ENCODE measurements at places on chromosomes 16 and 17. TPM values are rescaled to one million over a fixed set of nuclear protein-coding genes. Genes with fewer than 3 reads are reported as not detected.

- peak; percentile 80 for DNase-seq
- H3K27me3 ChIP-seq, result no peaks in the 10 kb centered on the region
- no peak overlapping the region for H3K27ac ChIP-seq
- peak overlapping the region; percentile 57 for H3K4me3 ChIP-seq
Observed at GRCh38 chr17:39231591-39232551, 6.1 kb upstream of the STAC2 start.

GRCh38 chr16:24900230-24900629 is 54.5 kb downstream of the SLC5A11 start:
- no peaks in the 10 kb centered on the region for H3K4me1 ChIP-seq
- H3K27ac ChIP-seq, result no peak overlapping the region
- no peak overlapping the region for H3K4me3 ChIP-seq

DNA sequence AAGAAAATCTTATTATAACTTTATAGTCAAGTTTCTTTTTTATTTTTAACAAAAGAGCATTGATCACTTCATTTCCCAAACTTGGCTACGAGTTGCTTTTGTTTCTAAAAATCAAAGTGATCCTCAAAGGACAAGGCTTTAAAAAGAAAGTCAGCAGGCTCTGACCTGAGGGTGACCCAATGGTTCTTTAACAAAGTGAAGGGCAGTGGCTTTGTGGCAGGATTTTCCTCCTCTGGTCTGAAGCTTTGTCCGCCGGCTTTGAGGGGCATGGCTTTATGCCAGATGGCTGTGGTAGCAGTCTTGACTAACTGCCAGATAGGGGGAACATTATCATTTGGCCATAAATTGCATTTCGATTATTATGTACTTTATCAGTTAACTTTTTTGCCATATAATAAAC is 28.5 kb downstream of the IQCK start:
- H3K36me3 ChIP-seq, result no peaks in the 10 kb centered on the region
- no peak overlapping the region for H3K27ac ChIP-seq
- H3K27me3 ChIP-seq, result no peaks in the 10 kb centered on the region
- no peak for DNase-seq
- H3K4me1 ChIP-seq, result no peaks in the 10 kb centered on the region

DNA sequence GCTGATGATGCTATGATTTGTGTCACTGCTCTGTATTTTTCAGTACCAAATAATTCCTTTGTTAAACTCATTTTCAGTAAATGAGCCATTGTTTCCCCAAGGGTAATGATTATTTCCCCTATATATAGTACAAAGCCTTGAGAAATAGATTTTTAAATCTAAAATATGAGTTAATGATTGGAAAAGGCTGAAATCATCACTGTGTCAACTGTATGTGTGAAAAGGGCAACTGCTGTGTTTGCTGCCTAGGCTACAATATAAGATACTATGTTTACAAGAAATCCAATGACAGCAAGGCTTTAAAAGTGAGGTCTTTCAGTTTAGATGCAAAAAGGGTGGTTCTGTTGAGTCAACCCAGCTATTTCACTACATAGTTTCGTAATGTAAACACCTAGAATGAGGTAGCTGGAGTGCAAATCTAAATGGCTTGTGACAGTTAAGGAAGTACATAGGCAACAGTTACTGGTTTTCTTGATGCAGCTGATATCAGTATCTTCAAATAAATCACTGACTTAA is 15.3 kb downstream of the NLK start:
- H3K27me3 ChIP-seq, result no peaks in the 10 kb centered on the region
- no peak overlapping the region for H3K27ac ChIP-seq

- no peaks in the 10 kb centered on the region for H3K27me3 ChIP-seq
- DNase-seq, result no peak
- H3K4me1 ChIP-seq, result 0 out of 2 replicates have a peak, but pooled peaks cover 3% of the 10 kb centered on the region
- H3K27ac ChIP-seq, result no peak overlapping the region
- H3K36me3 ChIP-seq, result no peaks in the 10 kb centered on the region
Observed at GRCh38 chr16:50596762-50597450, 48.7 kb downstream of the NKD1 start.

Gene OR3A2
- 2.8 TPM for total RNA-seq

DNA sequence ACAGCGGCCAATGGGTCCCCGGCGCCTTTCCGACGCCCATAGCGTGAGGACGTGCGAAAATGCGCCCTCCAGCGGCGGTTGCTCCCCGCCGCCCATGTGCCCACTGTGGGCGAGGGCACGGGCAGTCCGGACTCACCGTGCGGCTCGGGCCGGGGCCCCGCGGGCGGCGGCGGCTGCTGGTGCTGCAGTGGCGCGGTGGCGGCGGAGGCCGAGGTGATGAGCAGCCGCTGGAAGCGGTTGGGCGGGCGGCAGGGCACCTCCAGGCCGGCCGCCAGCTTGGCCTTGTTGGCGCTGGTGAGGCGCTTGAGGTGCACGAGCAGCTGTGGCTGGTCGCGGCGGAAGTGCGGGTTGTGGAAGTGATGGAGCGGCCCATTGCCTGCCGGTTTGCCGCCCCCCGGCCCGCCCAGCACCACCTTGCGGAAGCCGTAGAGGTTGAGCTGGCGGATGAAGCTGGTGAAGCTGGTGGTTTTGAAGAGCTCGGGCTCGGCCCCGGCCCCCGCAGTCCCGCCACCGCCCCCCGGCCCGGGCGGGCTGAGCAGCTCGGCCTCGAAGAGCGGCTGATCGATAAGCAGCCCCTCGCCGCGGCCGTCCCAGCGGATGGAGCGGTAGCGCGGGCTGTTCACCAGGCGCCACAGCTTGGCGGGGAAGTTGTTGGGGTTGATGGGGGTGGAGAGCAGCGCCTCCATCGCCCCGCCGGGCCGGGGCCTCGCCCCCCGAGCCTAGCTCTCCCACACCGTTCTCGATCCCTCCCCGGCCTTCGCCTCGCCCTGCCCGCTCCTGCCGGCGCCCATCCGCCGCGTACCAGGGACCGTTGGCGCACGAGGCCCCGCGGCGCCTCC is at the start of gene HSF5:
HSF5 (minus strand) TSS at position 820 of the 839 bp plus-strand sequence; CDS start at position 686, 134 bp downstream.
- H3K36me3 ChIP-seq, result peaks cover 31% of the 10 kb centered on the region
- peak; percentile 87 for DNase-seq
- no peak within 1 kb of the TSS for H3K27ac ChIP-seq
- peaks cover 20% of the 10 kb centered on the region for H3K27me3 ChIP-seq
- peak within 1 kb of the TSS; percentile 49 for H3K4me3 ChIP-seq
- 0 out of 2 replicates have a peak, but pooled peaks cover 3% of the 10 kb centered on the region for H3K4me1 ChIP-seq

Gene AURKB
- total RNA-seq, result 128 TPM

Gene COG7
- total RNA-seq, result 20.0 TPM

- no peak overlapping the region for H3K4me3 ChIP-seq
- H3K27me3 ChIP-seq, result no peaks in the 10 kb centered on the region
- DNase-seq, result no peak
- peaks cover 4% of the 10 kb centered on the region for H3K4me1 ChIP-seq
- H3K27ac ChIP-seq, result no peak overlapping the region
Observed at GRCh38 chr17:32019228-32019627, 12.0 kb downstream of the LRRC37B start.

Gene KREMEN2
- 16.1 TPM for total RNA-seq

Gene GRAPL
- not detected for total RNA-seq

- no peaks in the 10 kb centered on the region for H3K27me3 ChIP-seq
- H3K27ac ChIP-seq, result no peak overlapping the region
- no peaks in the 10 kb centered on the region for H3K4me1 ChIP-seq
- DNase-seq, result no peak
- H3K36me3 ChIP-seq, result no peaks in the 10 kb centered on the region
- no peak overlapping the region for H3K4me3 ChIP-seq
Observed at GRCh38 chr16:75382611-75383010, 50.7 kb downstream of the CFDP1 start.

DNA sequence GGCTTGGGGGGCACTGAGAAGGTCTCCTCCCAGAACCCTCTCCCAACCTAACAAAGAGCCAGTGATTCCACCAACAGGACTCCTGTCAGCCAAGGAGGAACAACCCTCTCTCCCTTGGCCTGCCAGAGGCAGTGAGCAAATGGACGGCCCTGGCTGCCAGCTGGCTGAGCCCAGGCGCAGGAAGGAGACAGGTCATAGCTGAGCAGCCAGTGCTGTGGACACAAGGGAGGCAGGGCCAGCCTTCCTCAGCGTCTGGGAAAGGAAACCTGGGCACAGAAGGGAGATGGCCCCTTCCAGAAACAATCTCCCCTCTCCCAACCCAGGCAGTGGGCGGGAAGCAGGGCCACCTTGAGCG is 2.1 kb downstream of the MPO start:
- peaks cover 30% of the 10 kb centered on the region for H3K27me3 ChIP-seq
- no peaks in the 10 kb centered on the region for H3K36me3 ChIP-seq
- H3K4me3 ChIP-seq, result peak overlapping the region; percentile 25
- H3K27ac ChIP-seq, result no peak overlapping the region
- no peak for DNase-seq

DNA sequence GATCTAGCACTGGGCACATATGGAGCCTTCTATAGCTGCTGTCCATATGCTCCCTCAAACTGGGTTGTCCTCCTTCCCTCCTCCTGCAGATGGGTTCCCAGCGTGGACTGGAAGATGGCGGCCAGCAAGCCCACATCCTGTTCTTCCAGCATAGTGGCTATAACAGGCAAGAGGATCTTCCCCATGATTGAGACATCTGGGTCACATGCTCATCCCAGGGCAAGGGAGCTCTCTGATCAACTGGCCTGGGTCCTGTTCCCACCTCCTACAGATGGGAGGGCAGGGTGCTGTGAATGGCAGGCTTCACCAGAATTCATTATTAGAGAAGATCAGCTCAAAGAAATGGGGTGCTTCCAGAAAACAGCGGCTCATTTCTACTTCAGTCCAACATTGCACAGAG is 210.2 kb downstream of the PARN start:
- H3K4me3 ChIP-seq, result no peak overlapping the region
- H3K27me3 ChIP-seq, result no peaks in the 10 kb centered on the region
- no peak overlapping the region for H3K27ac ChIP-seq
- DNase-seq, result no peak
- H3K4me1 ChIP-seq, result no peaks in the 10 kb centered on the region
- no peaks in the 10 kb centered on the region for H3K36me3 ChIP-seq

DNA sequence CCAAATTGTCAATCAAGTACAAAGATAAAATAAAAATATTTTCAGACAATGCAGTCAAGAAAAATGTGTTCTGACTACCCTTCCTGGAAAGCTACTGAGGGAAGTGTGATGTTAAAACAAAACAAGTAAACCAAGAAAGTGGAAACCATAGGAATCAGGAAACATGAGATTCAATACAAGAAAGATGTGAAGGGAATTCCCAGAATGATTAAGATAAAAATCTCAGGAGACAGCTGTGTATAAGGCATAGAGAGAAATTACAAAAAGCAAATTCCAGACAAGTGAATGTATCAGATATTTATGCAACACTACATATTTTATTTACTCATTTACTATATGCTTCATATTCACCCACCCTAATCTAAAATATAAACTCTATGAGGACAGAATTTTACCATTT is 32.2 kb downstream of the TRIM37 start:
- H3K27me3 ChIP-seq, result no peaks in the 10 kb centered on the region
- no peak overlapping the region for H3K4me3 ChIP-seq

Gene HOXB4
- total RNA-seq, result not detected

- DNase-seq, result peak; percentile 95
Observed at GRCh38 chr17:73192894-73193701, at the start of gene COG1. Gene COG1 (plus strand): TSS chr17:73193055. CDS start chr17:73193070, 15 bp downstream.

Gene ALDH3A1
- total RNA-seq, result 0.17 TPM

DNA sequence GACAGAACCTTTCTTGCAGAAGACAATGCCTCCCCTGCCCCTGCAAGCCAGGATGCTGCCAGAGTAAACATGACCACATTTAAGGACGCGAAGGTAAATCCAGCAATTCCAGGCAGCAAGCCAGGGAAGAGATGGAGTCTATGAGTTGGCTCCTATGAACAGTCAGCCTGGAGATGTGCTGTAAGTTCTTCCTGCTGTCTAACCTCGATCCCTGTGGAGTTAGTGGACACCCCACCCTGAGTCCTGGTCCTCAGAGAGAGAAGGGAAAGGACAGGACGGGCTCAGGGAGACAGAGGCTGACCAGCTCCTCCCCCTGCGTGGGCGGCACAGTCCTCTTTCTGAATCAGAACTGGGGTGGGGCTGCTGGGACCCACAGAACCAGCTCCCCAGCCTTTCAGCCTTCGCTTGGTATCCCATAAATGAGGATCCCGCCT is 24.9 kb downstream of the CDC42EP4 start:
- H3K36me3 ChIP-seq, result no peaks in the 10 kb centered on the region
- H3K4me1 ChIP-seq, result peaks cover 17% of the 10 kb centered on the region
- no peak for DNase-seq
- H3K27me3 ChIP-seq, result no peaks in the 10 kb centered on the region
- H3K4me3 ChIP-seq, result no peak overlapping the region

Gene ZNF747
- total RNA-seq, result 12.6 TPM

DNA sequence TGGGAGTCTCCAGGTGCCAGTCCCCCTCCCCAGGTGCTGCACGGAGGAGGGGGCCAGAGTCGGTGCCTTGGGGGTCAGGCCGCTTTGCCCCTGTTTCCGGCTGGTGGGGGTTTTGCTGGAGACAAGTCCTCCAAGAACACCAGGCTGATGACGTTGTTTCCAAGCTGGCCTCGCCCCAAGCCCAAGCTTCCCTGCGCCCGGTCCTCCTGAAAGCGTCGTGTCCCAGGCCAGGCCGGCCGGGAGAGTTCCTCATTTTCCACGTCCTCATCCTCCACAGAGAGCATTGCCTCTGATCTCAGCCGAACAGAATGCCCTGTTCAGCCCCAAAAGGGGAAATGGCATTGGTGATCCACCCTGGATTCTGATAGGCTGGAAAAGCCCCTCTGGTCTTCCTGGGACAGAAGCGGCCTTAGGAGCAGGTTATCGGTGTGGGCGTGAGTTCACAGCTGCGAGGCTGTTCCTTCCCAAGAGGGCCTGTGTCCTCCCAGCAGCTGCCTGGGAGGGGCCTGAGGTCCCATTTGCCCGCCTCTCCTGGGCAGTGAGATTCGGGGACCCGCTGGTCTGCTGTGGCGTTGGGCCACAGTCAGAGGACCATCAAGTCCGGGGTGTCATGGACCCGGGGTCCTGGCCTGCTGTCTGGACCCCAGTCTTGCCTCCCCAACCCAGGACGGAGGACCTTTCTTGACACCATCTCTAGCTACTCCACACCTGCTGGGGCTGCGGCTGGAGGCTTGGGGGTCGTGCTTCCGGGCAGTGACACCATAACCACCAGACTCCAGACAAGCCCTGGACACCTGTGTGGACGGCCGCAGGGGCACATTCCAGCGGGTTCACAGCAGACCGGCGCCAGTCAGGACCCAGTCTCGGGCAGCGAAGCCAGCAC is 7.1 kb downstream of the SOX8 start:
- no peak overlapping the region for H3K4me3 ChIP-seq
- H3K27me3 ChIP-seq, result no peaks in the 10 kb centered on the region
- H3K36me3 ChIP-seq, result no peaks in the 10 kb centered on the region
- H3K27ac ChIP-seq, result no peak overlapping the region
- no peaks in the 10 kb centered on the region for H3K4me1 ChIP-seq

- H3K4me3 ChIP-seq, result no peak overlapping the region
- H3K27me3 ChIP-seq, result no peaks in the 10 kb centered on the region
- H3K4me1 ChIP-seq, result no peaks in the 10 kb centered on the region
- H3K27ac ChIP-seq, result no peak overlapping the region
Observed at GRCh38 chr17:71900621-71901229, 220.1 kb upstream of the SOX9 start.

DNA sequence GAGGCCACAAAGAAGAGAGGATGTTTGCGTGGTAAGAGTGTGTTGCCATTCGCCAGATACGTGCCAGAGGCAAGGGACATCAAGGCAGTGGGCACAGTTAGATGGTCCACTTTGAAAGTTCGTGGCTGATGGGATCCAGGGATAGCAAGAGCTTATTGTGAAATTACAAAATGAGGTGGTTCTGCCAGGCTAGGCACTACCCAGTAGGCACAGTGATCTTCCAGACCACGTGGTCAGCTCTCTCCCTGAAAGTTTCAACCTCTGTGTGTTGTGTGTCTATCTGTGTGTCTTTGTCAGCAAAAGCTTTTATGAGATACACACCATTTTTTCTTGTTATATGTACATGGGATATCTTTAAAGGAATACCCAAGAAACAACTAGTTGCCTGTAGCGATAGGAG is 9.5 kb downstream of the SGF29 start:
- DNase-seq, result no peak
- H3K36me3 ChIP-seq, result peaks cover 4% of the 10 kb centered on the region
- H3K4me1 ChIP-seq, result no peaks in the 10 kb centered on the region
- H3K27me3 ChIP-seq, result no peaks in the 10 kb centered on the region
- H3K27ac ChIP-seq, result no peak overlapping the region
- no peak overlapping the region for H3K4me3 ChIP-seq

Measured in GM23338 (cell line).